ENCODE measurements at places on chromosomes 3 and 15.
A peak's percentile ranks its signal among the peaks of the same experiment; 100 is the strongest.

GRCh38 chr3:138774529-138775253 is 60.0 kb downstream of the PIK3CB start:
- peak; percentile 58 for DNase-seq

- no peak for DNase-seq
Measured at GRCh38 chr3:55525436-55525835, 38.3 kb upstream of the WNT5A start.

- peak; percentile 48 for DNase-seq
Measured at GRCh38 chr3:141401573-141402475, 33.5 kb downstream of the ZBTB38 start.

DNA sequence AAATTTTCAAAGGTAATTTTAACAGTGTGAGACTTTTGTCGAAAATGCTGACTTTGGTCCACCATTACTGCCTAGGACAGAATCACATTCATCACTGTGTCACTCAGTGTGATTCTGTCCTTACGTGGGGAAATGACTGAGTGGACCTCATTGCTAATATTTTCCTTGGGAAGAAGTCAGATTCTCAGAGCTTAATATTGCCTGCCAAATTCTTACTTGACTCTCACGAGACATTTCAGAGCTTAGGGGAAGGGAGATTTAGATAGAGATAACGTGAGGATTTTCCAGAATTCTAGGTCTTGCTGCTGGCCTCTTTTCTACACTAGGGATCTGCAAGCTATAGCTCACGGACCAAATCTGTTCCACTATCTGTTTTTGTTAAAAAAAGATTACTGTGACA is 270.4 kb downstream of the SUCLG2 start:
- no peak for DNase-seq

DNA sequence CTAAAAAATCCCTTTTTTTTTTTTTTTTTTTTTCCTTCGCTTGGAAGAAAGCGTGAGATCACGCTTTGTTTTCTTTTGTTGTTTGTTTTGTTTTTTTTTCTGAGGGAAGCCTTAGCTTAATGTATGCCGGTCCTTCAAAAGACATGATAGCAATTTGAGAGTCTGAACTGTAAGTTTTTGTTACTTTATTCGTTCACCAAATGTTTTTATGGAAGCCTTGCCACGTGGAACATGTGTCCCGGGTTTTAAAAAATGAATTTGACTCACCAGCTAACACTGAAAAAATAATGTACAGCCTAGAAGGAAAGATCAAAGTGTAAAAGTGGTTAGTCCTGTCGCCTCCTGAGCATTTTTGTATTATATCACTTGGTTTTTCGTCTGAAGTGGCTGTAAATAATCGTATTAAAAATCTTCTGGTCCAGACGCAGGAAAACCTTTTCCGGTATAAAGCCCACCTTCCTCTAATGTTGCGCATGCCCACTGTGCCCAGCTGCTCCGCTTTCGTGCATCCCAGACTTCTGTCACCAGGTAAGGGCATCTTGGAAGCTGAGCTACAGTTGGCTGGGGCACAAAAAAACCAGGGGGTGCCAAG is 795 bp upstream of the MYNN start:
- peak; percentile 83 for DNase-seq

DNA sequence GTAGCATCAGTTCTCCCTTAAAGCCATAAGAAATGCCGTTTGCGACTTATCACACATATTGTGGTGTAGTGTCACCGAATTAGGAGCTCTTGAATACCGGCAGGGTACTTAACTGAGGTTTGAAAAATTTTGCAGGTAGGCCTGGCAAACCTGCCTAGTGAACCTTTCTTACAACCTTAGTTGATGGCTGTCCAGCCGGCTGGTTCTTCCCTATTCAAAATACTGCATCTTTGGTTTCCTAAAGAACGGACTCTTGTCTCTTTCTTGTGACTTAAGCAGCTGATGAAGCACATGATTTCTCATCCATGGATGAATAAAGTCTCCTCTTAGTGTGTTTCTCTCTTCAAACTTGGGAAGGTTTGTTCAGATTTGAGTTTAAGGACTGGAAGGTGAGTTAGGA is 1.5 kb downstream of the RAB7A start:
- no peak for DNase-seq

Data from KBM-7 (cell line).